ENCODE measurements at places on chromosomes 7 and 10.

- peaks cover 12% of the 10 kb centered on the region for H3K27me3 ChIP-seq
- no peaks in the 10 kb centered on the region for H3K4me1 ChIP-seq
- no peak for DNase-seq
- no peaks in the 10 kb centered on the region for H3K36me3 ChIP-seq
- H3K4me3 ChIP-seq = no peak overlapping the region
- H3K27ac ChIP-seq = no peak overlapping the region
Measured at GRCh38 chr7:128891942-128892269, 18.6 kb downstream of the KCP start.

DNA sequence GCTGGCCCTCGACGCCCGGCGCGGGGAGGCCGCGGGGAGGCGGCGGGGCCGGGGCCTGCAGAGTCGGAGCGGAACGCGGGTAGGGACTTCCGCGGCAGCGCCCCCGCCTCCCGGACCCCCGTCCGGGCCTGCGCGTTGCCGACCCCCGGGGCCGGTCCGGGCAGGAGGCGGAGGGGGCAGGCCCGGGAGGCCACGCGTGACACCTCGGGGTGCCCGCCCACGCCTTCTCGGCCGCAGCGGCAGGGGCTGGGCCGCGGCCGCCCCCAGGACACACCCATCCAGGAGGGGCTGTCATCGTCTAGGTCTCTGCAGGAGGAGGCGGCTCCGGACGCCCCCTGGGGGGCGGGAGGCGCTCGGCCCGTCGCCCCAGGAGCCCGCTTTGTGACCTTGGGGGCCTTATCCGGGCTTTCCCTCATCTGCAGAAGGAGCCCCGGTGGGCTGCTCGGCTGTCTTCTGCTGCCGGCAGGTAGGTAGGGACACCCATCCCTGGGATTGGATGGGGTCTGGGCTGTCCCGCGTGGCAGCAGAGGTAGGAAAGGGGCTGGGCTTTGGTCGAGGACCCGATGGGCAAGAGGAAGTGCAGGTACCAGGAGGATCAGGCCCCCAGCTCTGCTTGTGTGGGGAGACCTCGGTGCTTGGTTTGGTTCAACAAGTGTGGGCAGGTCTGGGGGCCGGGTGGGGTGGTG is 569 bp downstream of the ZNF316 start:
- H3K4me3 ChIP-seq = peak overlapping the region; percentile 83
- peak; percentile 71 for DNase-seq
- H3K27me3 ChIP-seq = no peaks in the 10 kb centered on the region
- H3K27ac ChIP-seq = peak overlapping the region; percentile 87
- peaks cover 24% of the 10 kb centered on the region for H3K36me3 ChIP-seq

DNA sequence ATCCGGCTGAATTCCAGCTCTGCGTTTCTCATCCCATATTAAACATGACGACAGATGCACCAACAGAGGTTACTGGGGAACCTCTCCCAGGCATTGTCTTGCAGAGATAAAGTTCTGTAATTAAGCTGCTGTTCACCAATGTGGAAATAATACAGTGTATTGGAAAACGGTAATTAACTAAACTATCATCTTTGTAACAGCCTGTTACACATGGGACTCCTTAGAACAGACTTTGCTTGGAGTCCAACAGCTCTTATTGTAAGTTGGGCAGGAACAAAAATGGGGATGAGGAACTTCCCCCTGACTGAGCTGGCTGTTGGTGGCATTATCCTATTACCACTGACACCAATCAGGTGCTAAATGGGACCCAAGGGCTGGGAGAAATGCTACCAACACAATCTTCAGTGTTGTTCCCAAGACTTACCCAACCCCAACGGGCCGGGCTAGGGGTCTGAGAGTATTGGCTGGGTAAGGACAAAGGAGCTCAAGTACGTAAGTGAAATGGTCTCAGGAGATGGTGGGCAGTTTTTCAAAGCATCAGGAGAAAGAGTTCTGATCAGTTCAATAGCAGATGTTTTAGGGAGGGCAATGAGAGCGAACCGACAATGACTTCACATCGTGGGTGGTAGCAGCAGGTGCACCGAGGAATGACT is 759.4 kb downstream of the GRID1 start:
- peaks cover 9% of the 10 kb centered on the region for H3K4me1 ChIP-seq
- no peaks in the 10 kb centered on the region for H3K36me3 ChIP-seq
- H3K27me3 ChIP-seq = no peaks in the 10 kb centered on the region
- DNase-seq = no peak

DNA sequence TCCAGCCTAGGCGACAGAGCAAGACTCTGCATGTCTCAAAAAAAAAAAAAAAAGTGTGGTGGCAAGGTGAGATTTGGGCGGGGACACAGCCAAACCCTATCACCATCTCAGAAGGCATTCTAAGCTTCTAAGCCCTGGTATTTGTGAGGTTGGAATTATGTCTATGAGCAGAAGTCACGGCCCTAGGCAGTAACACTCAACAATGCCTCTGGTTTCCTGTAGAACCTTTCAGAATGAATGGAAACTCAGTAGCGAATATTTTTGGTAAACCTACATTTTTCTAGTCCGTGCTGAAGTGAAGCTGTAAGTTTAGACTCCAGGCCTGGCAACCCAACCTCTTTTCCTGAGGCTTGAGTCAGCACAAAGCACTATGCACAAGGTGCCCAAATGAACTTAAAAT is 88.3 kb downstream of the FAM107B start:
- no peaks in the 10 kb centered on the region for H3K27me3 ChIP-seq
- H3K4me3 ChIP-seq = no peak overlapping the region
- H3K36me3 ChIP-seq = no peaks in the 10 kb centered on the region
- no peak overlapping the region for H3K27ac ChIP-seq
- no peak for DNase-seq

DNA sequence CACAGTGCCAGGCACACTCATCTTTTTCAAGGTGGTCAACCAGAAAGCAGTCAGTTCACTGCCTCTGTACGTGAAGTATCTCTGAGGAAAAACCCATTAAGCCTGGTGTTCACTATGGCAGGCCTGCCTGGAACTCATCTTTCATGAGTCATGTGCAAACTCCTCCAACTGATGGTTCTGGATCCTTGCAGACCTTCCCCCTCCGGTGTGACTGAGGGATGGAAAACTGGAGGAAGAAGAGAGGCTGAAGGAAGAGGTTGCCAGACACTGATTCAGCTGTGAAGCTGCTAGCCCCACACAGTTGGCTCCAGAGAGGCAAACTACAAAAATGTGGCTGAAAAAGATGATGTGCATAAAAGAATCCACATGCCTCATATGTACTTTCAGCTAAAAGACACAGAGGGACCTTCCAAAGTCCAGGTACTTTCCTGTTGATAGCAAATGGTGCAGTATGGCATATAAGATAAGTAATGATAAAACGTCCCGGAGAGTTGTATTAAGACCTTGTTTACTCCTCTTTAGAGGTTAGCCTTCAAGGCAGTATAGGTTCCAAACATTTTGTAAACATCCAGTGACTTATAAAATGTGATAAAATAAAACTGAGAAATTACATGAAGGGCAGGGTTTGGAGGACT is 2.7 kb downstream of the CYP3A5 start:
- H3K4me1 ChIP-seq = peaks cover 18% of the 10 kb centered on the region
- no peaks in the 10 kb centered on the region for H3K27me3 ChIP-seq
- no peak for DNase-seq
- H3K36me3 ChIP-seq = no peaks in the 10 kb centered on the region
- no peak overlapping the region for H3K4me3 ChIP-seq

DNA sequence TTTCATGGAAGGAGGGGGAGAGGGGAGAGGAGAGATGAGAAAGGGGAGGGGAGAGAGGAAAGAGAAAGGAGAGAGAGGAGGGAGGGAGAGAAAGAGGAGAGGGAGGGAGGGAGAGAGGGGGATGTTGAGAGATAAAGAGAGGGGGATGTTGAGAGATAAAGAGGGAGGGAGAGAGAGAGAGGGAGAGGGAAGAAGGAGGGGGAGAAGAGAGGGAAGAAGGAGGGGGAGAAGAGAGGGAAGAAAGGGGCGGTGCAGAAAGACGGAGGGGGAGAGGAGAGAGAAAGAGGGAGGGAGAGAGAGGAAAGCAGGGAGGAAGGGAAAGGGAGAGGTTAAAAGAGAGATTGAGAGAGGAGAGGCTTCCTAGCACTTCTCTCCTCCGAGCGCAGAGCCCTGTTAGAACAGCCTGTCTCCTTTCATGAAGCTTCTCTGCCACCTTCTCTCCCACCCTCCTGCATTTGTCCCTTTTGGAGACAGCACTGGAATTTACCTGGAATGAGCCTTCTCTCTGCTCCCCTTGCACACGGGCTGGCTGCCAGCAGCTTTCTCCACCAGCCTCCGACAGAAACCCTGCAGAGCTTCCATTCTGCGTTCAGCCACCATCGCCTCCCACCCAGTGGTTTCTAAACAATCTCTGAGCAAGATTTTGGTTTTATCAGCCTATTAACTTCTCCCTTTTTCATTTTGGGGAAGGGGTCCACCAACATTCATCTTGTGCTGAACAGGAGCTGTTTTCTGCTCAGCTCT is 74.0 kb upstream of the CARD11 start:
- peaks cover 12% of the 10 kb centered on the region for H3K36me3 ChIP-seq
- H3K27ac ChIP-seq = no peak overlapping the region
- no peak overlapping the region for H3K4me3 ChIP-seq
- H3K4me1 ChIP-seq = peaks cover 45% of the 10 kb centered on the region
- no peak for DNase-seq

DNA sequence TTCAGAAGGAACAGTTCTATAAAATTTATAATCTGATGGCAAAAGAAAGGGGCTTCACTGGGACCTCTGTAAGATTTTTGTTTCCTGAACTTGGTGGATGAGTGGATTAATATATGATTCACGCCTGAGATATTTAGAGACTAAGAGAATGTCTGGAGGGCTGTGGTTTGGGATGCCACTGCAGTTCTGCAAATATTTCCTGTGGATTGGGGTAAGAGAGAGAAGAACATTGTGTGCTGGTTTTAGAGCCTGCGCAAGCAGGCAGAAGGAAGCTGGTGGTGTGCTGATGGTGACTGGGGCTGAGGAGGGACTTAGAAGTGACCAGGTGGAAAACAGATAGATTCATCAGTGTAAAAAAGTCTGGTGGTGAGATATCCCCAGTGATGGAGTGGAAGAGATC is 87.0 kb downstream of the SUGCT start:
- no peak for DNase-seq
- no peaks in the 10 kb centered on the region for H3K36me3 ChIP-seq
- H3K27me3 ChIP-seq = no peaks in the 10 kb centered on the region
- no peak overlapping the region for H3K27ac ChIP-seq
- no peaks in the 10 kb centered on the region for H3K4me1 ChIP-seq
- no peak overlapping the region for H3K4me3 ChIP-seq

- no peak overlapping the region for H3K4me3 ChIP-seq
- no peaks in the 10 kb centered on the region for H3K27me3 ChIP-seq
- H3K36me3 ChIP-seq = no peaks in the 10 kb centered on the region
- no peak overlapping the region for H3K27ac ChIP-seq
Measured at GRCh38 chr7:102992938-102993717, 80.3 kb downstream of the LRRC17 start.

DNA sequence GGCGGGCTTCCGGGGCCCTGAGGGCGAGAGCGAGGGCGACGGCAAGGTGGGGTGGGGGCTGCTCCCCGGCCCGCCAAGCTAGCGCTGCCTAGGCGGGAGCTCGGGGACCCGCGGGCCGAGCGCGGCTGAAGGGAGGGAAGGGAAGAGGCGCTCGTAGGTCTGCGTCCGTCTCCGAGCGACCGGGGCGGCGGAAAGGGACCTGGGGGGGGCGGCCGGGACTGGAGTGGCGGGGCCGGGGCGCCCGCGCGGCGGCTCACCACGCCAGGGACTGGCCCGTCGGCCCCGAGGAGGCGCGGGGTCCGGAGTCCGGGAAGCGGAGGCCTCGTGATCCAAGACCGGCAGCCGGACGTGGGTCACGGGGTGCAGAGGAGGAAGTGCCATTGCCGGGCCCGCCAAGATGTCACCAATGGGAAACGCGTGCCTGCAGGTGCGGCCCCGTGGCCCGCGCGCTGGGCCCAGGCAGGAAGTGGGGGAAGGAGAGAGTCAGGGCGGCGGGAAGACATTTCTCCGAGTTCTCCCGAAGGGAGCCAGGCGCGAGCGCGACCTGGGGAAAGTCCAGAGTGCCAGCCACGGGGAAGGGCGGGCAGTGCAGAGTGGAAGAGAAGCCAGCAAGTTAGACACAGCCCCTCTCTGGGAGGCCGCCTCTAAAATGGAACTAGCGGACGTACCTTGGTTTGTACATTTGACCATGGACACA is 11.9 kb downstream of the HNRNPF start:
- H3K36me3 ChIP-seq = peaks cover 85% of the 10 kb centered on the region
- H3K27ac ChIP-seq = peak overlapping the region; percentile 93
- peak overlapping the region; percentile 96 for H3K4me3 ChIP-seq
- H3K4me1 ChIP-seq = peaks cover 88% of the 10 kb centered on the region
- peak; percentile 89 for DNase-seq
- no peaks in the 10 kb centered on the region for H3K27me3 ChIP-seq

- no peaks in the 10 kb centered on the region for H3K36me3 ChIP-seq
- DNase-seq = no peak
- H3K4me3 ChIP-seq = no peak overlapping the region
Measured at GRCh38 chr10:88236121-88236743, 346.9 kb downstream of the RNLS start.

Data from activated naive CD8-positive, alpha-beta T cell treated with anti-CD3 and anti-CD28 coated beads, Interleukin-2, amount 50 U/mL, for 24 hours (primary cell).